NCI-H1417 treated with DMSO at 0.1 percent for 48 hours (cell line): ENCODE measurements at places on chromosomes 2 and 18.

DNA sequence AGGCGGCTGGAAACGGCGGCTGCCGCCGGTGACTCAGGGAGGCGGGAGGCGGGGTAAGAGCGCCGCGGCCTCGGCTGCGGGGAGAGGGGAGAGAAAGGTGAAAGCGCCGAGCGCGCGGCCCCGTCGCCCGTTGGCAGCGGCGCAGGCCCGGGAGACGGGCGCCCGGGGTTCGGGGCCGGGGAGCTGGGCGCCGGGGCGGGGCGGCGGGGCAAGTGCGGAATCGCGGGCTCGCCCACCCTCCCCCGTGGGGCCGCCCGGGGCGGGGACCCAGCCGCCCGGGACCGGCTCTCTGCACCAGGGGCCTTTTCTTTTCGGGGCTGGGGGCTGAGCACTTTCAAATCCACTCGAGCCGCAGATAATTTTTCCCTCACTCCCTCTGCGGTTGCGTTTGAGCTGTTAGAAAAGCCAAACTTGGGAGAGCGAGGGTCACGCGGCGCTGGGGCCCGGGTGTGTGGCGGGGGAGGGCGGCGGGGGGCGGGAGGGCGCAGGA lies 266 bp downstream of the KDM3A start:
- DNase-seq, result no peak

DNA sequence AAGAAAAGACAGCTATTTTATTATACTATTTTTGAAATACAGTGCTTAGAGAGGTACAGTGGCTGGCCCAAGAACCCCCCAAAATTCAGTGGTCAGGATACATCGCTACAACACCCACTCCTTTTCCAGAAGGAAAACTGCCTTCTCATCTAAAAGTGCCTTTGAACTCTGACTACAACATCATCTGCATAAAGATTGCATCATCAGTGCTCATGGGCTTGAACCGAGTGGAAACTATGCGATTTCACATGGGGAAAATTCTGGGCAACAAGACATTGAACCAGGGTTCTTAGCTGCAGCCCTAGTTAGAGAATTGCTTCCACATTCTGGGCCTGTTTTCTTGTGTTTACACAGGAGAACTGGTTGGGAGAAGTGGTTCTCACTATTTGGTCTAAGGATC lies 294.6 kb upstream of the SLC14A2 start:
- DNase-seq, result no peak

GRCh38 chr2:61158356-61158955 lies 3.5 kb upstream of the C2orf74 start:
- no peak for DNase-seq

GRCh38 chr2:120472031-120472430 lies 126.1 kb downstream of the INHBB start:
- DNase-seq, result no peak
